GDM1 (cell line): ENCODE measurements at places on chromosomes 2 and 18.
A peak's percentile ranks its signal among the peaks of the same experiment; 100 is the strongest.

DNA sequence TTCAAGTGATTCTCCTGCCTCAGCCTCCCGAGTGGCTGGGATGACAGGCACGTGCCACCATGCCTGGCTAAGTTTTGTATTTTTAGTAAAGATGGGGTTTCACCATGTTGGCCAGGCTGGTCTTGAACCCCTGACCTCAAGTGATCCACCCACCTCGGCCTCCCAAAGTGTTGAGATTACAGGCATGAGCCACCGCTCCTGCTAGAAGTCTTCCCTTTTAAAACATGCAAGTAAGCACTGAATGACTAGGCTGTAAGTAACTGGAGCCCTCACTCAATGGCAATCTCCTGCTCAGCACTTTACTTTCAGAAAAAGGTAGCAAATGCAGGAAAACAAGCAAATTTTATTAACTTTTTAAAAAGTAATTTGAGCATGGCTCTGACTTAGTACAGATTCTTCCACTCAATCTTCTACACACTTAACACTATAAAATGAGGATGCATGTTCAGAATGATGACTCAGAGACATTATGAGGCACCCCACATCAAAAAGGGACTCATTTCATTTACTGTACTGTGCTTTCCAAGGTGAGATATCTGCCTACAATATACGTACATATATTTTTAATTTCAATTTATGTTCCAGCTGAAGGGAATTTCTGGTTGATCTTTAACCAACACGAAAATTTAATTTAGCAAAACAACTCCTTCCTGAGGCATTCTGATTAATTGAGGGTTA, 6.6 kb upstream of the NCK2 start:
- no peak for DNase-seq

DNA sequence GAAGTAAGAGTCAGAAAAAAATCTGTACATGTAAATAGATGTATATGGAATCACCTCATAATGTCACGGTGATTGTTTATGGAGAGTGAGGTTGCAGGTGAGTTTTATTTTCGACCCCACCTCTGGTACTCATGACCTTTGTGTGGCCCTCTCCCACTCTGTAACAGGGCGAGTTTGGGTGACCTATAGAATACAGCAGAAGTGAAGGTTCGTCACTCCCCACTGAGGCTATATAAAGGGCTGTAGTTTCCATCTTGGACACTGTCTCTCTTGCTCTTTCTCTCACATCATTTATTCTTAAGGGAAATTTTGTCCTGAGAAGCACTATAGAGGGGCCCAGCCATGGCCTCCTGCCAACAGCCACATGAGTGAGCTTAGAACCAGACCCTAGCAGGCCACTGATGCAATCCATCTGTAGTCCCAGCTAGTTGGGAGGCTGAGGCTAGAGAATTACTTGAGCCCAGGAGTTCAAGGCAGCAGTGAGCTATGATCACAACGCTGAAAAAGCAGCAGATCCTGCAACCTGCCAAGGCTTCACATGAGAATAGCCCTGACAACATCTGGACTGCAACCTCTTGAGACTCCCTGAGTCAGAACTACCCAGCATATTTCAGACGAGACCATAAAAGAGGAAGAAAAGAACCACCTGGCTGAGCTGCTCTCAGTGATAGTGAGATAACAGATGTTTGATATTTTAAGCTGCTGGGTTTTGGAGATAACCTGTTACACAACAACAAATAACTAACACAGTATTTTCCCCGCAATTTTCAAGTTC, 74.3 kb upstream of the SLC1A4 start:
- DNase-seq = peak; percentile 23

DNA sequence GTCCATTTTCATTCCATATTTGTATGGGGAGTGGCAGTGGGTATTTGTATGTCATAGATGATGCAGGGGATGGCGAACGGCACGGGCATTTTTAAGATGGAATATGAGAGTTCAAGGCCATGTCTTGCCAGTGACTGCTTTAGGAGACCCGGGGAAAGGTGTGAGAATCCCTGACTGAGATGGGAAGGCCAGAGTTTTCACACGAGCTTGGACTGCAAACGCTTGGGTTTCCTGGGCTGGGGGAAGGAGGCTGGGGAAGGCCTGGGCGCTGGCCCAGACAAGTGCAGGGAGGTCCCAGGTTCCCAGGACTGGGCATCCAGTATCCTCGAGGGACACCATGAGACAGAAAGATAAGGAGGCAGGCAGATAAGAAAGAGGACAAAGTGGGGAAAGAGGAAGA, 35.2 kb downstream of the CNGA3 start:
- no peak for DNase-seq

DNA sequence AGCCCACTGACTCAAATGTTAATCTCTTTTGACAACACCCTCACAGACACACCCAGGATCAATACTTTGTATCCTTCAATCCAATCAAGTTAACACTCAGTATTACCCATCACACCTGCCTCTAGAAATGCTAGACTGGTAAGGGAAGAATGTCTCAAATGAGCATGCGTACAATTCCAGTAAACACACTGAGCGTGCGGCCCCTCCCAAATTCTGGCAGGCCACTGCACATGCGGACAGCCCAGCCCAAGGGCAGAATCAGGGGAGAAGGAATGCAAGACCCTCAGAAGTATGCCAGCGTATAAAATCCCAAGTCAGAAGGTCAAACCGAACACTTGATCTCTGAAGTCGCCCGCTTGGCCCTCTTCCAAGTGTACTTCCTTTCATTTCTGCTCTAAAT, 7.6 kb upstream of the EMILIN2 start:
- DNase-seq = no peak

GRCh38 chr2:105911425-105911824, 166.7 kb downstream of the NCK2 start:
- DNase-seq = no peak

DNA sequence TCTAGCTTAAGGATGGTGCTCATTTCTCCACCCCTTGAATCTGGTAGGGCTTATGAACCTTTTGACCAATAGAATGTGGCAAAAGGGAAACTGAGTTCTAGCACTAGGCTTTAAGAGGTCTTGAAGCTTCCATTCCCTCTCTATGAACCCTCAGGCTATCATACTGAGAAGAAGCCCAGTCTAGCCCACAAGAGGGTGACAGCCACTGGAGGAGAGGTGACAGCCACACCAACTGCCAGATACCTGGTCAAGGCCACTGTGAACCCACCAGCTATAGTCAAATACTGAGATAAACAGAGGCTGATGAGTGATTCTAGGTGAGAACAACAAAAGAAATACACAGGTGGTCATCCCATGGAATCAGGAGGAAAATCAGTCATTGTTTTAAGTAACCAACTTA, 37.6 kb downstream of the NCKAP5 start:
- DNase-seq = no peak

- DNase-seq = no peak
Measured at GRCh38 chr2:218437969-218438368, 19.0 kb downstream of the VIL1 start.

- no peak for DNase-seq
Measured at GRCh38 chr2:191922736-191923651, 76.1 kb upstream of the CAVIN2 start.

GRCh38 chr2:173953047-173953424, 12.1 kb downstream of the SP3 start:
- DNase-seq = no peak

- no peak for DNase-seq
Measured at GRCh38 chr2:239824046-239824694, 201.0 kb downstream of the NDUFA10 start.

DNA sequence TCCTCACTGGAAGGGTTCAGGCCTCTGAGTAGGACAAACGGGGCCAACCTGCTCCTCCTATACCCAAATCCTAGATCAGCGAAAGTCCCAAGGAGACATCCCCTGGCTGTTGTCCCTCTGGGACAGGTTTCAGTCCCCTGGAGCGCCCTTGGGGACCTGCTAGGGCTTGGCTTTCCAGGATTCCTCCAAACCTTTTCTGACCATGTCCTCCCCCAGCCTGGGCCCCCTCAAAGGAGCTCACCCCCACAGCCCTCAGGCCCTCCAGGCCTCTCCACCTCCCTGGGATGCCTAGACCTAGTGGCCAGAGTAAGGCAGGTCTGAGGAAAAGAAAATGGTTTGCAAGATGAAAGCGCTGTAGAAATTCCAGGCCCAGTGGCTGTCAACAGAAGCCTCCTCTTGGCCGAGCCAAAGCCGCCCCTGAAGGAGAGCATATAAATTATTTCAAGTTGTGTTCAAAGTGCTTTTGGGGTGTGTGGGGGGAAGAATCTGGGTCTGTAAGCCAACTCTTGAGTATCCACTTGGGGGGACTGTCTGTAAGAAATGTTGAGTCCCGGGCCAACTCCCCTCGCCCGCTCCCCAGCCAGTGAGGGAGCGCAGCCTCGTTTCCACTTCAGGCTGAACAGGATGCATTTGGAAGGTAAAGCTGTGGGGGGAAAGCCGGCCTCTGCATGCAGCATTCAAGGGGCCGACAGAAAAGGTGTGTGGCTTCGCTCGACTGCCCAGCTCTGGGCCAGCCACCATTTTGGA, 158.6 kb downstream of the DYSF start:
- DNase-seq = no peak

DNA sequence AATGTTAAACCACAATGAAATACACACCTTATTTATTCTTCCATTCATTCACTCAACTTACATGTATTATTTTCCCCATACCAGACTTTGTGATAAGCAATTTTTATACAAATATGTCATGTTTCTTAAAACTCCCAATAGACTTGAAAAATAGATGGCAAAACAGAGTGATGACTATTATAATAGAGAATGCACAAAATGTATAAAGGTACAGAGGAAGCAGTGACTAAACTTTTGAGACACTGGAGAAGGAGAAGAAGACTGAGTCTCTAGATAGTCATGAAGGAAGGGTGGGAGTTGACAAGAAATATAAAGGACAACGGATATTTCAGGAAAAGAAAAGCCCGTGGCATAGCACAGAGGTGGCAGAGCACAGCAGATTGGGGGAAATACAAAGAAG, 198.1 kb upstream of the SLC39A10 start:
- no peak for DNase-seq

GRCh38 chr2:78978340-78978739, 47.2 kb upstream of the REG3G start:
- no peak for DNase-seq

- no peak for DNase-seq
Measured at GRCh38 chr2:65465124-65465523, 32.7 kb upstream of the SPRED2 start.

DNA sequence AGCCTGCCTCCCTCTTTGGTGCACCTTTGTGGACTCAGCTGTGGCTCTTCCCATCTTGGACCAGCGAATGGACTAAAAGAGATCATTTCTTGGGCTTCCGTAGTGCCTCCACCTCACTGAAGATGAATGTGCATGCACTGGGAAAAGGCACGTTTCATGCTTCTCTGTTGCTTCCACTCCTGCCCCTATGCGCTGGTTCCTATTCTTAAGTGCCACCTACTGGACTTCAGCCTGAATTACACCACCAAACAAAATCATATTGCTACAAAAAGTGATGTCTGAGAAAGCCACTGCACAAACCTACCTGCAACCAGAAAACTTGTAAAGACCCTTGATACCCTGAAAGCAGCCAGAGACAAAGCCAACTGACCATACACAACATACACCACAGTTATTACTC, 695.6 kb downstream of the TSN start:
- DNase-seq = peak; percentile 39

GRCh38 chr2:236355911-236356310, 91.7 kb upstream of the ASB18 start:
- no peak for DNase-seq

DNA sequence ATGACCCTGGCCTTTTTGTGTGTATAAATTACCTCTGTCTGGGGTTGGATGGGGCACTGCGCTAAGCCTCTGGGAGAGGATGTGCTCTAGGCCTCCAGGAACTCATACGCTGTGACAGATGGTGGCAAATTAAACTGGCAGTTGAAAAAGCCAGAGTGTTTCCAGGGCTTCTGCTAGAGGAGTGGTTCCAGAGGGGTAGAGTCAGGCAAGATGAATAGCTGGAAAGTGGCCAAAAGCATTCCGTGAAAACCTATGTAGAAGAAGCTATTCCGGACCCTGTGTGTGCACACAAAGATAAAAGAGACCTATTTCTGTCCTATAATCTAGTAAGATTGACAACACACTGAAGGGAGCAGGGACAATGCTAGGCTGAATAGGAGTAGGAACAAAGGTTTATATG, 84.8 kb downstream of the ACTR3 start:
- no peak for DNase-seq

GRCh38 chr2:218927876-218928275, 31.6 kb upstream of the CDK5R2 start:
- DNase-seq = no peak

DNA sequence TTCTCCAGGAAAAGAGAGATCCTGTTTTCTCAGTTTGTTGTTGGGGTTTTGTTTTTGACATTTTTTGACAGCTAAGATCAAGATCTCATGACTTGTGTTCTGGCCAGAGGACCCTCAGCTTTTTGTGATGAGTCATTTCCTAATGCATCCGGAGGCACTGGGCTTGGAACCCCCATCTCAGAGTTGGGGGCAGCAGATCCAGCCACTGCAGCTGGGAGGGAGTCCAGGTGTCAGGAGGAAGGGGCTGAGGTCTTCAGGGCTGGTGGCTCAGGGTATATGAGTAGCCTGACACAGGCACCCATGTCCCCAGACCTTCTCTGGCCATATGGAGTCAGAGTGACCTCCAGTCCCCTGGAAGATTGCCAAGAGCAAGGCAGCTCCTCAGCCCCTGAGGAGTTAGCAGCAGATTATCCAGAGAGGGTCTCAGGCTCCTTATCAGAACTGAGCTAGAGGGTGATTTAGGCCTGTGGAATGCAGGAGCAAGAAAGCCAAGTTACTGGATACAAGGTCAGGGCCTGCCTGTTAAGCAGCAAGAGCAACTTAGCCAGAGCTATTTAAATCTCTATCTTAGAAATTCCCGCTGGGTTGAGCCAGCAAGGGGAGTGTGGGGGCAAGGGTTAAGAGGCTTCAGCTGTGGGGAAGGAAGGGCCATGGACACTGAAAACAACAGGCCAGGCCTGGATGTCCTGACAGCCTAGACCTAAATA, 62.4 kb downstream of the TANC1 start:
- no peak for DNase-seq

- no peak for DNase-seq
Measured at GRCh38 chr2:15808204-15808910, 132.0 kb upstream of the MYCN start.

DNA sequence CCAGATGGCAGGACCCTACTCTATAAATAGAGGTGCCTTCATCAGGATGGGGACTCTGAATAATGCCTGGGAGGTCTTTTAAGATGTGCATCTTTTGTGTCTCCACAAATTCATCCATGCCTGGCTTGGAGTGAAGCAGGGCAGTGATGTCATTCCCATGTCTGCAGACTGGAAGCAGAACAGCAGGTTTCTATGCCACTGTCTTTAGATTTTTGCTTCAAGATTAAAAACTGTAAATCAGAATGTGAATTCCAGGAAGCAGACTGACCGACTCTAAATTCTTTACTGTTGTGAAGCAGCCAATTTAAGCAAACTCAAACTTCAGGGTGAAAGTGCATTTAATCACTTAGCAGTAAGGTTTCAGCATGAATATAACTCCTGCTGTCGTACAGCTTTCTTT, 159.3 kb downstream of the SCG2 start:
- DNase-seq = no peak
